ENCODE measurements at places on chromosomes 2 and 18.

DNA sequence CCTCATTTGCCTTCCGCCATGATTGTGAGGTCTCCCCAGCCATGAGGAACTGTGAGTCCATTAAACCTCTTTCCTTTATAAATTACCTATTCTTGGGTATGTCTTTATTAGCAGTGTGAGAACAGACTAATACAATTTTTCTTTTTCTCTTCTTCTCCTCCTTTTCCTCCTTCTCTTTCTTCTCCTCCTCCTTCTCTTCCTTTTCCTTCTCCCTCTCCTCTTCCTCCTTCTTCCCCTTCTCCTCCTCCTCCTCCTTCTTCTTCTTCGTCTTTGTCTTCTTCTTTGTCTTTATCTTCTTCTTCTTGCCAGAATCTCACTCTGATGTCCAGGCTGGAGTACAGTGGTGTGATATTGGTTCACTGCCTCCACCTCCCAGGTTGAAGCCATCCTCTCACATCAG, 20.2 kb downstream of the SKA1 start:
- ATAC-seq = no peak

- no peak for ATAC-seq
Measured at GRCh38 chr2:128289439-128289838, 29.2 kb downstream of the HS6ST1 start.

- ATAC-seq = no peak
Measured at GRCh38 chr2:141055531-141055930, 1075.3 kb downstream of the LRP1B start.

GRCh38 chr2:240961910-240962299, 36.5 kb upstream of the SNED1 start:
- no peak for ATAC-seq

DNA sequence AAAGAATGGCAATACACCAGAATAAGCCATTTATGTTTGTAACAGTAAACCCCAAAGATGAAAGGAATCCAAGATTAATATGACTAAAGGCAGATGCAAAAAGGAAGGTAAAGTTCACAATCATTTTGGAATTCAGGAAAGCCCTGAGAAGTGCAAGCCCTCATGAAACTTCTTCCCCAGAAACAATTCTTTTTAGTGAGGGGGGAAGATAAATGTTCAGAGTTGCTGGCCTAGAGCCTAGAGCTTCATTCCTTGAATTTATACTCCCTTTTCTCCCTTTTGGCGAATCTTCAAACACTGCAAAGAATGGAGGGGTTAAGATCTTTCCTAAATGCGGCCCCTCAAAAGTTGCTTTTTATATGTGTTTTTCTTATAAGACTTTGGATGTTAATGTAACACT, 368.8 kb downstream of the MEIS1 start:
- ATAC-seq = no peak

GRCh38 chr2:5352286-5352685, 339.9 kb upstream of the SOX11 start:
- no peak for ATAC-seq

- no peak for ATAC-seq
Measured at GRCh38 chr2:220569112-220569897, 941.9 kb downstream of the SLC4A3 start.

DNA sequence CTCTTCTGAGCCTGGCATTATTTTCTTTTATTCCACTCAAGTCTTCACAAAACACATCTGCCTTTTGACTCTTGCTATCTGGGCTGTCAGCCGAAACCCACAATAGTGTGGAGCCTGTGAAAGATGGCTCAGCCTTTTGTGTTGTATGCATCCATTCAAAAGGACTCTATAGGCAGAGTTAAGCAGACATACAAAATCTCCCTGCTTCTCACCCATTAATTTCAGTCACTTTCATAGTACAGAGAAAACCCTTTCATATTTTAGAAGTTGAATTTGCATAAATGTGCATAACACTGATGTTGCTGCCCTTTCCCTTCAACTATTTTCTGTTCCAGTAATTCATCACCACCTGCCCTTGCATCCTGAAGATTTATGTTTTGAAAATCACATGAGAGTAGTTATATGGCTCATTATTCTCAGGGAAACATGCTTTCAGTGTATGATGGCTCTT, 154.6 kb downstream of the EVA1A start:
- ATAC-seq = no peak

- no peak for ATAC-seq
Measured at GRCh38 chr2:159506202-159506601, 110.1 kb downstream of the BAZ2B start.

GRCh38 chr2:28952836-28953211, 28.3 kb upstream of the TOGARAM2 start:
- ATAC-seq = no peak

DNA sequence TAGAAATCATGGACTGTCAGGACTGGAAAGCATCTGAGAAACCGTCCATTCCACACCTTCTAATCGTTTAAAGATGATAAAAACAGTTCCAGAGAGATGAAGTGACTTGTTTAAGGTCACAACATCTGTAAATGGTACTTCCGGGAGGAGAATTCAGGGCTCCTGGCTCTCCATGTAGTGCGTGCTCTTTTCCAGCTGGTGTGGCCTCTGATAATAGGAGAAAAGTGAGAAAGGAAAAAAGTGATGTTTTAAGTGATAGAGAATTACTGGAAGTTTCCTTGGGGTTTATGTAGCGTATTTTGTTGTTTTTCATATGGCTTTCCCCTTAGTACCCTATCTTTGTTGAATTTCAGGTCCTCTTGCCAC, 663 bp downstream of the C2orf49 start:
- ATAC-seq = no peak

GRCh38 chr2:95044601-95045000, 19.1 kb downstream of the MAL start:
- no peak for ATAC-seq

Measured in activated CD4-positive, CD25-positive, alpha-beta regulatory T cell treated with anti-CD3 and anti-CD28 coated beads, Interleukin-2, amount 50 U/mL, for 24 hours (primary cell).